ENCODE measurements at places on chromosomes 16 and 17.

DNA sequence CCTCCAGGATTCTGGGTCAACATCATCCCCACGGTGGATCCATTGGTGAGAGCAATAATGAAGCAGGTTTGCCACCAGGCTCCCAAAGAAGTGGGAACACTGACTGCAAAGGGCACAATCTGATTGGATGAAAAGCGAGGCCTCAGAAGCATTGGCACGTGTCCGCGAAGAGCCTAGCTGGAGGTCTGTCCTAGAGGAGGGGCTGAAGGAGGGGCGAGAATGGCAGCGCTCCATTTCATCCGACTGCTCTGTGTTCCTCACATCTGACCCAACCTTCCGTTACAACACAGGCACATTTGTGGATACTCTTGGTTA is 79.9 kb downstream of the MRC2 start:
- DNase-seq = no peak

- DNase-seq = no peak
These were observed 30.4 kb downstream of the ABCA10 start for GRCh38 chr17:69198238-69198637.

- no peak for DNase-seq
These were observed 358.8 kb upstream of the CDH5 start for GRCh38 chr16:66007717-66008116.

DNA sequence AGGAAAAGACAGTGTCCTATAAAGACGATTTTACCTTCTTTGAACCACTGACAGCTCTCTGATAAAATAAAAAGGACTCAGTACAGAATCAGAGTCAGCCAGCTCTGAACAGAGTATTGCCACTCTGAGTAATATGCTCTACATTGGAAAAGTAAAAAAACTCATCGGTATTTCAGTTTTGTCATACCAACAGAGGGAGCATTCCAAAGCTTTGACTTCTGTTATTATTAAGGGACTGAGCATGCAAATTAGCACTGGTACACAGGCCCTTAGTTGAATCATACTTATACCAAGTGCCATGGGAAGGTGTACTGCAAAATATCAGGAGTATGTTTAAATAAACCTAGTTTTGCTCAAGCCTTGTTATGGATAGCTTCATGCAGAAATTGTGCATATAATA is 509.0 kb upstream of the KIF2B start:
- DNase-seq = no peak

DNA sequence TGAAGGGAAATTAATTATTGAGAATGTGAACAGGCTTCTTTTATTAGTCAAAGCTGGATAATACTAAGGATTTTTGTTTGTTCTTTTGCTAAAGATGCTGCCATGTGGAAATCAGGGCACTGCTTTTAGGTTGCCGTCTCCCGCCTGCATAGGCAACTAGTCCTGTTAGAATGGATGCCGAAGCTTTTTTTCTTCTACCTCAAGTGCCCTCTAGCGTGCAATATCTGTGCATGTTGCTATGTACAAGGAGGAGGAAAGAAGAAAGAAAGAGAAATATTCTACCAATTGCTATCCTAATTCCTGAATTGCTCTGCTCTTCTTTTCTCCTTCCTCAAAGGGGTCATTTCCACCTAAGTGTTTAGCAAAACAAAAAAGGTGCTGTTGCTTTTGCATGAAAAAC is 5.2 kb upstream of the CDH8 start:
- no peak for DNase-seq

DNA sequence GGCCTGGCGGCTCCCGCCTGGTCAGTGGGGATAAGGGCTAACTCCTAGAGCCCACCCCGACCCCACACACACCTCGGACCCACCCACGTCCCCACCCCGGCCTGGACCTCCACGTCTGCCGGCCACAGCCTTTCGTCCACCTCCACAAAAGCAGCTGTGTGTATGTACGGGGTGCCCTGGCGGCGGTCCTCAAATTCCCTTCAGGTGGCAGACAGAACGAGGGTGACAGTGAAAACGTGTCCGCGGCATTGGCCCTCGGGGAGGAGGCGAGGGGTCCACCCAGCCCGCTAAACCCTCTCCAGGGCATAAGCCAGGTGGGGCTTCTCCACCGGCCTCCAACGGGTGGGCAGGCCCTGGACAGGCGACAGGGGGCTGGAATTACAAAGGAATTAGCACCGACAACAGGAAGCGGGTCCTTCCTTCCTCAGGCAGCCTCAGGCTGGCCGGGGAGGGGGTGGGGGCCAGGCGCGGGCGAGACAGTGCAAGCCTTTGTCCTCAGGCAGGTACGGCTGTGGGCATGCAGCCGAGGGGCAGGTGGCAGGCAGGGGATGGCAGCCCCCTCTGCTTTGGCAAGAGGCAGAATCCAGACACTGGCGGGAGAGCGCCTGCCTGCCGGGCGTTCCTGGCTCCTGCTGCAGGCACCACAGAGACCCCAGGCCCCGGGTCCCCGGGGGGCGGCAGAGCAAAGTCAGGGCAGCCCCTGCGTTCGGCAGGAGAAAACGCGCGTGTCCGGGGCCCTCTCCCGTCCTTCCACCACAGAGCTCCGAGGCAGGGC is 12.3 kb upstream of the PITPNA start:
- no peak for DNase-seq

DNA sequence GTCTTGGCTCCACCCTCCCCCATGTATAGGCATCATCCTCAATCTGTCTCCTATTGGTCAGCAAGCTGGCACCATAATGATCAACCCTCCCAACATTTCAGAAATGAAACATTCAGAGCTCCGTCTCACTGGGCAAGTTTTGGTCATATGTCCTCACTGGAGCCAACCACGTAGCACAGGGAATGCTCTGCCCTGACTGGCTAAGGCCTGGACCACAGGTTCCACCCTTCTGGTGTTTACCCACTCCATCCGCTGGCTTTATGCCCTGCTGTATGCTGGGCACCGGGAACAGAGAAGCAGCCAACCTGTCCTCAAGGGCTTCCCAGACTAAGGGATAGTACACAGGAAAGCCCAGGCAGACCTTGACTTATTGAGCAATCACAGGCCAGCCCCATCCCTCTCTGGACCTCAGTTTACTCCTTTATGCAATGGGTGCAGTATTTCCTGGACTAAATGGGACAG is 20.5 kb downstream of the MYO15A start:
- no peak for DNase-seq

DNA sequence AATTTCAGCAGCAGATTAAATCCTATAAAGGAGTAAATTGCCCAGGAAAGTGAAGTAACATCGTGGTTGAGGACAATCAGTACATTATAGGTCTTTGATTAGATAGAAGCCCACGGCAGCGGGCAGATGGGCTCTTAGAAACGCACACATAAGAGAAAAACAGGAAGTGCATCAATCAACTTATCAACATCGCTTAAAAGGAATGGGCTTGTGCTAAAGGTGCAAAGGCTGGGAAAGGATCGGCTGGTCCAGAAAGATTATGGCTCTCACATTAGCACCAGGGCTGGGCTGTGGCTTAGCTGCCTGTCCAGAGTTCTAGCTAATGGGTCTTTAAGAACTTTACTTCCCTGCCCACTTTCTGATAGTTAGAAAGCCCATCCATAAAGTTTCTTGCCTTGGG is 292.0 kb upstream of the TNRC6C start:
- no peak for DNase-seq

GRCh38 chr17:58302919-58303585 is 22.3 kb upstream of the MPO start:
- DNase-seq = peak; percentile 93

GRCh38 chr17:12709063-12709462 is 43.4 kb downstream of the MYOCD start:
- DNase-seq = no peak

GRCh38 chr16:50340578-50340977 is 28.2 kb downstream of the BRD7 start:
- DNase-seq = no peak

- no peak for DNase-seq
These were observed 1.1 kb downstream of the ZFHX3 start for GRCh38 chr16:73046849-73047214.

DNA sequence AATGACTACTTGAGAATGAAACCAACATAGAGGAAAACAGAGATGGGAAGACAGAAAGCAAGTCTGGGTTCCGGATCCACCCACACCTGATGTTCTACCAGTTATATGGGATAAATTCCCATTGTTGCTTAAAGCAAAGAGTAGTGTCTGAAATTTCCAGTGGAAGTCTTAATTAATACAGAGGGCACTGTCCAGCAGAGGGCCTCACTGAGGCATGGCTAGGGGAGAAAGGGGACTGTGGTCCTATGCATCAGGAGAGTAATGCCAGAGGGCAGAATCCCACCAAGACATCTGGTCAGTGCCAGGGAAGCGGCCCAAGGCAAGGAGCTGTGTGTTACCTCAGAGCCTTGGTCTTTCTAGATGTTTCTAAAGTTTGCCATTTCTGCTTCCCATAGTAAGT is 7.5 kb upstream of the UMOD start:
- DNase-seq = no peak

DNA sequence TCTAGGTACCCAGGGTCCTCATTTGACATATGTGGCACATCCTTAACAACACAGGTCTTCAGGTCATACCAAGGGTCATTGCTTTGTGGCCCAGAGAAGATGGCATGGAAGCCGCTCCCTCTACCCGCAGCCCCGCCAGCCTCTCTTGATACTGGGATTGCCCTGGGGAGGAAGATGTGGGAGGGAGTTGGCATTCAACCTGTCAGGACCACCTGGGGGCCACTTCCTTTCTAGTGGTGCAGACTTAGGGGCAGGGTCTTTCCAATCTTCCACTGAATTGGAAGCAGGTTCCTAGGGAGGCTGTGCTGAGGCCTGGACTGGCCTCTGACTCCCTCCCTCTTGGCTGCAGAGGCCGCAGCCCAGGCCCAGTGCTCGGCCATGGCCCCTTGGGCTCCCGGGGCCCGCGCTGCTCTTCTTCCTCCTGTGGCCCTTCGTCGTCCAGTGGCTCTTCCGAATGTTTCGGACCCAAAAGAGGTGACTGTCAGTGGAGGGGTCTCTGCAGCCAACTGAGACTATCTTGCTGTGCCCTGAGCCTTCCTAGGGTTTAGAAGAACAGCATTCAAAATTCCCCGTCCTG is 5.1 kb upstream of the HEXIM1 start:
- DNase-seq = no peak

DNA sequence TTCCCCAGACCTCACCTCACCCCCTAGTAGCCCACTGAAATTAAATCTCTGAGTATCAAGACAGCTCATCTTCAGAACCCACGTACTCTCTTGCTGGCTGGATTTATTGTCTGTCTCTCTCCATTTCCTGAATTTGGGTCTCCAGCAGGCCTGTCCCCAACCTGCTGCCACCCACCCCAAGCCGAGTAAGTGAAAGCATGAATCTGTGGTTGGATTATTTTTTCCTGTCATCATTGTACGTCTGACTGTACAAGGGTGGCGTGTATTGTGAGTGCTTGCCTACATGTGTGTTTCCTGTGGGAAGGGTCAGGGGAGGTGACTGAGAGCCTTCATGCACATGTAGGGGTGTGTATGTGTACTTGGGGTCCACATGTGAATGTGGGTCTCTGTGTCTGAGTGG is 5.4 kb downstream of the TNP2 start:
- no peak for DNase-seq

DNA sequence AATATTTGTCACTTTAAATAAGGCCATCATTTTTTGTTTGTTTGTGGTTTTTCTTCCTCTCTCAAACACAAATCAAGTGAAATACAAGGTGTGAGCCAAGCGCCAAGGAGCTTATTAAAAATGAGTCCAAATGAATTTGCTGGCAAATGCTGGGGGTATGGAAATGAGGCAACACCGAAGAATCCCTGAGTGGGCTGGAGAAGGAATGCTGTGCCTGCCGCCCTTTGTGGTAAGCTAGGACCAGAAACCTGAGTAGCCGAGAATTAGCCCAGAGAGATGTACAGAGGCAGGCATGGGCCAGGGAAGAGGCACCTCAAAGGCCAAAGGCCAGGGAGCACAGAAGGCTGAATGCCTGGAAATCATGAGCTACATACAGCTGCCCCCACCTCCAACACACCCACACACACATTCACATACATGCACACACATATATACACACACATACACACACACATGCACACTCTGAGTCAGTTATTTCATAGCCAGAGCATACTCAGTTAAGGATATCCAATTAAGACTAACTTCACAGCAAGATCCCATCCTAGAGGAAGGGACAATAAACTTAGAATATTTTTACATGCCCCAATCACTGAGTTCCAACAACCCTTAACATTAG is 266.1 kb upstream of the DYNLRB2 start:
- no peak for DNase-seq

- DNase-seq = no peak
These were observed 22.1 kb upstream of the SPNS2 start for GRCh38 chr17:4476511-4477070.

DNA sequence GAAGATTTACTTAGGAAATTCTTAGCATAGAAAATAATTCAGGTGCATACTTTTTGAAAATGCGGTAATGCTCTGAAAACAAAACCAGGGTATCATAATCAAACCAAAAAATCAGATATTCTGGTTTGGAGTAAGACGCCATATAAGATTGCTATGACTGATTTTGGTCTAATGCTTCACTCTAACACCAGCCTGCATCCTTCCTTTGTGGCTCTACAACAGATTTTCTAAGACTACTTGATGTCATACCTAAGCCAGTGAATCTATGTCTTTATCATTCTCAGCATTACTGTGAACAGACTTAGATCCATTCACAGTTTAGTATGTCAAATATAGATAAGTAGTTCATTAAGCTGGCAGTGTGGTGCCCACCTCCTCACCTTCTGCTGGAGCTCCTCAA is 590 bp downstream of the KRT33B start:
- DNase-seq = no peak

GRCh38 chr17:70654706-70655105 is 485.4 kb downstream of the KCNJ2 start:
- DNase-seq = no peak

DNA sequence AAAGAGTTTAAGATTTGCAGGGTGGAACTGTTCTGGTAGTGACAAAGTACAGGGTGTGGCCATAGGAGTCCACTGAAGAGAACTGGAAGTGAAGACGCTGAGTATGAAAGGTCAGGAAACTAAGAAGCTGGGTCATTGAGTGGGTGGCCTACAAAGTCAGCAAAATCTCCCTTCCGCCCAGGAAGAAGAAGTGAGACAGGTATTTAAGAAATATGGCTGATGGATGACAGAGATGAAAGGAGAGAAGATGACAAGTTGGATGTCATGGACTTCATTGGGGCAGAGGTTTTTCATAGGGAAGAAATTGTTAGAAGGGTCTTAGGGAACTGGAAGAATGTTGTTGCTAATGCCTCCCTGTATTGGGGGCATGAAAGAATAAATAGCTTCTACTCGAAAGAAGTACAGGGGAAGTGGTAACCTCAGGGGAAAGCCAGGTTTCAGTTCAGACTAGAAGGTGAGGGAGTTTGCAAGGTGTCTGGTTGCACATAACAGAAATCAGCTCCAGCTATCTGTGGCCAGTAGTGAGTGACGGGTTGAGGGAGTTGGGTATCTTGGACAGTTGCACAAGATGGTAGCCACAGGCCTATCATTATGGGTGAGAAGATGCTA is 33.6 kb upstream of the MED13 start:
- no peak for DNase-seq
